ENCODE measurements at places on chromosomes 16 and 17.
A peak's percentile ranks its signal among the peaks of the same experiment; 100 is the strongest.

DNA sequence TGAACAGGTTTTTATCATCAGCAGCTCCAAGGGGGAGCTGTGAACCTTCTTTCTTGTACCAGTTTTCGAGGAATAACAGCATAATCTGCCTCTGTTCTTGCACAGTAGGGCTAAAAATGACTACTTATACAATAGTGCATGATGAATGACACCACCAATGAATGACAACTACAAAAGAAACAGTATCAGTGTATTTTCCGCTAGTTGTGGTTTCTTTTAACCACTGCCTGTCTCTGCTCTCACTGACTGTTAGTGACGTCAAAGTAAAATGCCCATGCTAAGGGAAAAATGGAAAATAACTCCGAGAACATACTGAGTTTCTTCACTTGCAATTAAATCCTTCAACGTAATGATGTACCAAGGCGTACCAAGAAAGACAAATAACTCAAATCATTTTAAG lies 294.9 kb downstream of the MAP2K6 start:
- DNase-seq, result no peak

DNA sequence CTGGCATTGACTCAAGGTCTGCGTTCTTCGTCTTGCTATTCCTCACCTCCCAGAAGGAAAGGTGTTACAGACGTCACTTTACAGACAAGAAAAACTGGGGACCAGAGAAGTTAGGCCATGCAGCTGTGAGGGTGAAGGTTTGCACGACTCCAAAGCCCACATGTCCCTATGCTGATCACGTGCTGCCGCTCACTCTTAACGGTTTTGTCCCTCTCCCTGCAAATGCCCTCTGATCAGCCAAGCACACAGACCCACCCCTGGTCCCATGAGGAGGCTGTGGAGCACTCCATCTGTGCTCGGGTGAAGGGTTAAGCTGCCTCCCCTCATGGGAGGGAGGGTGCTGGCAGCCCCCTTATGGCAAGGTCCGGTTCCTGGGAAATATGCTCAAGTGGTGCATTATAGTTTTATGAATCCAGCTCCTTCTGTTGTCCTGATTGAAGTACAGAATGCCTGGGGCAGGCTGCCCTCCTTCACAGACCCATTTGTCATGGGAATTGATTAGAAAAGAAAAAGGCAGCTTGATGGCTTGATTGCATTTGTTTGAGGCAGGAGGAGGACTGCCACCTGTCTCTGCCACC lies 18.8 kb downstream of the CCDC182 start:
- no peak for DNase-seq

GRCh38 chr16:87611456-87611855 lies 9.1 kb downstream of the JPH3 start:
- DNase-seq, result no peak

- DNase-seq, result no peak
These were observed 25.5 kb downstream of the ADAMTS18 start for GRCh38 chr16:77409311-77409710.

DNA sequence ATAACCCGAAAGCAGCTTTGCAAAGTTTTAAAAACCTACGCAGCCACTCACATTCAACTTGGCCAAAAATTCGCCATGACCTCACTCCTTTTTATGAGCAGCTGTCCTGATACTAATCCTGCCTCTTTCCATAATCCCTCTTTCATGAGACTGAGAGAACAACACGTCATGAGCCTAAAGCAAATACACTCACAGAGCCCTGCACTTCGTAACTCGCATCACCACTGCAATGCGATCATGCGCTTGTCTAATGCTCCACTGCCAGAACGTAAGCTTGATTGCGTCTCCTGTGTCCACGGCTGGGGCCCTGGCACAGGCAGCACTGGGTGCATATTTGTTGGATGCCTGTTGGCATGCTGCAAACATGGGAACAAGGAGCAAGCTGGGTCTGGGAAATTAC lies 36.2 kb downstream of the CDRT4 start:
- no peak for DNase-seq

GRCh38 chr16:81450783-81451491 lies 6.3 kb downstream of the CMIP start:
- no peak for DNase-seq

DNA sequence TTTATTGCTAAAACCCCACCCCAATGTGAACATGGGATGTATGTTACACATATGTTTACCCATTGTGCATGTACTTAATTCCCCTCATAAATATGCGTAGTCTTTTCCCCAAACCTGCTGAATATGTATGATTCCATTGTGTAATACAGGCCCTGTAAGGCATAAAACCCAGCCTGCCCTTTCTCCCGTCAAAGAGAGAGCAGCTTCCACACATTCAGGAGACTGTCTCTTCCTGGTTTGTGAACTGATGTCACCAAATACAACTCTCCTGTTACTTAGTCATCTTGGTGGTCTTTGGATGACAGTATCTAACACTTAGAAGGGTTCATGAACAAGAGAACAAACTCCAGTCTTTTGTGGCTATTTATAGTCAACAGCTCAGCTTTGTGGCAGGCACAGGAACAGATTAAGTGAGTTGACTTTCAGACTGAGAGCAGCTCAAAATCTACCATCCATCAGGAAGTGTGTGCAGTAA lies 24.7 kb upstream of the TMC7 start:
- DNase-seq, result no peak

DNA sequence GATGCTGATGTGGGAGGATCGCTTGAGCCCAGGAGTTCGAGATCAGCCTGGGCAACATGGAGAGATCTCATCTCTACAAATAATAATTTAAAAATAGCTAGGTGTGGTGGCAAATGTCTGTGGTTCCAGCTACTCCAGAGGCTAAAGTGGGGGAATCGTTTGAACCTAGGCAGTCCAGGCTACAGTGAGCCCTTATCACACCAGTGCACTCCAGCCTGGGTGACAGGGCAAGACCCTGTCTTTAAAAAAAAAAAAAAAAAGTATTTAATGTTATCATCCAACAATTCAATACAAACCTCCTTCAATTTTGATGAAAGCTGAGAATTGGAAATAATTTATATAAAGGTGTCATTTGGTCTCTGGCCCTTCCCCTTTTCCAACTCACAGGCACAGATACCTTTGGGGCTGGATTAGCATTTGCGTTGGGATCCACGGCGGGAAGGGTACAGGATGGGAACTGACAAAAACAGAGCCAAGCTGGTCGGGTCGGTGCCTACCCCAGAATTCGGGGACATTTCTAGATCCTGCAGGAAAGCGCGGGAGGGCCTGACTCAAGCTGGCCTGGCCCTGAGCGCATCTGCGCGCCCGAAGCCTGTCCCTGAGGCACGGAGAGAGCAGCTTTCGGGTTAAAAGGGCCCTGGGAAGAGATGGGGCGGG lies 860 bp upstream of the DCAF7 start:
- DNase-seq, result no peak

DNA sequence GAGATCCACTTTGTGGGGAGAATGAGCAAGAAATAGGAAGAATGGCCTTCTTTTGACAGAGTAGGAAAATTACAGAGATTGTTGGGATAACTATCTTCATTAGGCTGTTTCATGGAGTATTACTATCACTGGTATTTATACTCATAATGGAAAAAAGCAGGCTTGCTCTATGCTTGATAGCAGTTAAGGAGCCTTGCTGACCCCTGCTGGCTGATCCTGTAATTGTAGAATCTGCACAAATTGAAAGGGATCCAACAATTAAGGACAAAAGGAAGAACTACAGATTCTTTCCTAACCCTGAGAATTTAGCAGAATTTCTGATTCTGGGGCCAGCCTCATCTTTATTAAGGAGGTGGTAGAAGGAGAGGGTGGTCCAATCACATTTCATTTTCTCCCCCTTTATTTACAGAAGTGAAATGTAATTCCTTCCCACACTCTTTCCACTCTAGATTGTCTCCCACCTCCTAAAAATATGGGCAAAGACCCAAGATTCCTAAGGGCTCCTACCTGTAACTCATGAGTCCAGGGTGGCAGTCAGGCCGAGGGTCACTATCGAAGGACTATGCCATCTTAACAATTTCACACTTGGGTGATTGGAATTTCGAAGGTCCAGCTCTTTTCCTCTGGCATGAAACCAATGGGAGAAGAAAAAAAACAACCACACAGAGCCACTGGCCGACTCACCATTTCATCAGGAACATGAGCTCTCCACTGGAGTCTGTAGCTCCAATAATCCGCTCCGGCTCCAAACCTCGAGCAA lies 26.3 kb downstream of the NFE2L1 start:
- peak; percentile 38 for DNase-seq

DNA sequence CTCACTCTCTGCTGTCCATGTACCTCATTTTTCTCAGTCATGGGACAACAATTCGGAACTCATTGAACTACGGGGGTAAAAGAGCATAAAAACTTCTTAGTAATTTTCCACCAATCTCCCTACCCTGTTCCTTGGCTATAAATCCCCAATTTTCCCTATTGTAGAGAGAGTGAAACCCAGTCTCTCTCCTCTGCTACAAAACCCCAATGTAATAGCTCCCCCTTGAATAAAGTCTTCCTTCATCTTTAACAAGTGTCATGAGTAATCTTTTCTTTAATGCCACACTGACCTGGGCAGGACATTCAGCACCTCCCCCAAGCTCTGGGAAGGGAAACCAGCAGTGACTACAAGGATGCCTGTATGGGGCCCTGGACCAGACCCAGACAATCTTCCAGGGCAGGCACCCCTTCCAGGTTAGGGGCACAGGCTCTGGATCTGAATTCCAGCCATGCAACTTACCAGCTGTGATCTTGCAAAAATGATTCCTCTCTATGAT lies 10.2 kb upstream of the EIF1 start:
- no peak for DNase-seq
